CD4-positive, alpha-beta T cell treated with Interleukin-6 at 100 ng/mL for 8 hours (primary cell): ENCODE measurements at places on chromosomes 12 and 14.

- no peak for DNase-seq
These were observed 71.6 kb downstream of the SPRING1 start for GRCh38 chr12:116666305-116666673.

GRCh38 chr14:105019861-105020814, 745 bp downstream of the CDCA4 start:
- DNase-seq = peak; percentile 37

- DNase-seq = no peak
These were observed 192.8 kb downstream of the NTF3 start for GRCh38 chr12:5624486-5625272.

- DNase-seq = no peak
These were observed 134.8 kb downstream of the ZFP36L1 start for GRCh38 chr14:68658029-68658509.
